ENCODE measurements at places on chromosomes 5 and 9.

GRCh38 chr9:71859939-71860338, 51.1 kb downstream of the ABHD17B start:
- no peaks in the 10 kb centered on the region for H3K4me1 ChIP-seq
- H3K36me3 ChIP-seq: no peaks in the 10 kb centered on the region
- no peaks in the 10 kb centered on the region for H3K27me3 ChIP-seq
- no peak overlapping the region for H3K27ac ChIP-seq
- DNase-seq: no peak

DNA sequence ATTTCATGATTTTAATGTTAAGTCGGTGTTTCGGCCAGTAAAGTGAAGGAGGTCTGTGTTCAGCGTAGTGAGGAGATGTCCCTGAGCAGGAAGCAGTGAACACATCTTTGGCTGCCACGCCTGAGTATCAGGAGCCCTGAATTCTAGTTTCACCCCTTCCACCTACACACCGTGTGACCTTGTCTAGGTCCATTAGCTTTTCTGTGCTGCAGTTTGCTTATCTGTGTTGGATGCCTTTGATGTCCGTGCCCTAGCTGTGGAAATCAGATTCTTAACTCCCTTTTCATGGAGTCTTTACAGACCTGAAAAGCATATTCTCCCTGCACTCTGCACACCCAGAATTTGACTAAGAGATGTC, 601 bp downstream of the FBXO38 start:
- H3K4me3 ChIP-seq: peak overlapping the region; percentile 67
- H3K27ac ChIP-seq: peak overlapping the region; percentile 93
- H3K36me3 ChIP-seq: peaks cover 7% of the 10 kb centered on the region
- peaks cover 24% of the 10 kb centered on the region for H3K4me1 ChIP-seq

DNA sequence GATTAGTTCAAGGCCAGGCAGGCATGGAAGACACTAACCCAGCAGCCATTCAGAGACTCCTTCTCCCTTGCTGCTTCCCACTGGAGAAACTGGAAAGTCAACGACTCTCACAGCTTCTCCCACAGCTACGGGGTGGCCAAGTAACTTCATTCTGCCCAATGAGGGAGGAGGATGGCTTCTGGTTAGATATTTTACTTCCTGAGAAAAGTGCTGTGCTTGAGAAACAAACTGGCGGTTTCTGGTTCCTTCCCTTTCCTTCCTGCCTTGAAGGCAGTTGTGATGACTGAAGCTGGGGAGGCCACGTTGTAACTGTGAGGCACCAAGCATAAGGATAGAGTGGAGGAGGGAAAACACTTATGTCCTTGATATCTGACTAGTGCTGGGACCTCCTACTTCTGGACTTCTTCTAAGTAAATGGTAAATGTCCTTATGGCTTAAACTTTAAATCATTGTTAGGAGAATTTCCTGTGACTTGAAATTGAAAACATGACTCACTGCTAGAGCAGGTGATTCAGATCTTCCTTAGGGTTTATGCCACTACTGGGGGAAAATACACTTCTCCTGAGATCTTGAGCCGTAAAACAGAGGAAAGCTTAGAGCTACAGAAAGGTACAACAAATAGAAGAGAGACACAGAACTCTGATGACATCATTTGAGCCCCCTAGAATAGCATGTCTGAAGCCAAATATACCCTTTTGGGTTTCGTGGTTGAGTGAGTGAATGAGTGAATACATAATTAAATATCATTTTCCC, 3.1 kb upstream of the GNPDA1 start:
- peak overlapping the region; percentile 73 for H3K27ac ChIP-seq
- H3K27me3 ChIP-seq: no peaks in the 10 kb centered on the region
- DNase-seq: no peak
- peaks cover under 1% of the 10 kb centered on the region for H3K36me3 ChIP-seq
- H3K4me3 ChIP-seq: no peak overlapping the region

GRCh38 chr5:80042330-80042729, 7.2 kb downstream of the THBS4 start:
- no peak for DNase-seq
- H3K27me3 ChIP-seq: peaks cover 15% of the 10 kb centered on the region
- no peak overlapping the region for H3K27ac ChIP-seq
- H3K4me3 ChIP-seq: no peak overlapping the region
- H3K4me1 ChIP-seq: no peaks in the 10 kb centered on the region

DNA sequence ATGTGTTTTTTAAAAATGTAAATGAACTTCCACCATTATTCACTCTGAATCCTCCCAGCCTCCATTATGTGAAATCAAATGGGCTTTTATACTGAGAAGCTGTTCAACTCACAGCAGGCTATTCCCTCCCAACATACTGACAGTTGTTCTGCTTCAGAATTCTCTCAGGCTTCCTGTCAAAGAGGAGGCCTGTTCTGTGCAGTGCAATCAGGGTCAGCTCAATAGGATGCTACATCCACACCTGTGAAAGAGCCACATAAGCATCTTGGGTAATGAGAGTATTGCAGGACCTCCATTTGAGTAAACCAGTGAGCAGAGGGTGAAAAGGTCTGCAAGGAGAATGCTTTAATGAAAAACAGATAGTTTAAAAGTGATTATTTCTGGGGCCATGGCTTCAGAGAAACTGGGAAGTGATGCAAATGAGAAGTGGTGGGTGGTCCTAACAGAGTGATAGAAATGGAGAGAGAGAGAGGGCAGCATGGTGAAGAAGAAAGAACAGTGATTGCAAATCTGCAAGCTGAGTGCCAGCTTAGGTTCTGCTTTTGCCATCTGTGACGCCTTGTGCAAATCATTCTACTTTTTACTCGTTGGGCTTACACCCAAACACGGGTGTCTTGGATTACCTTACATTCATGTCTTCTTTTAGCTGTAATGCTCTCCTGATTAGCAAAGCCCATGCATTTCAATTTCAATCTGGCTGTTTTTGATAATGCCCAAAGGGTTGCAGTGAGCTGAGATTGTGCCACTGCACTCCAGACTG, 202.5 kb upstream of the NMUR2 start:
- no peak for DNase-seq
- H3K36me3 ChIP-seq: no peaks in the 10 kb centered on the region

- H3K4me3 ChIP-seq: no peak overlapping the region
- H3K27me3 ChIP-seq: no peaks in the 10 kb centered on the region
- peaks cover 4% of the 10 kb centered on the region for H3K36me3 ChIP-seq
- no peak for DNase-seq
Observed at GRCh38 chr9:134336228-134336627, 10.0 kb downstream of the RXRA start.

DNA sequence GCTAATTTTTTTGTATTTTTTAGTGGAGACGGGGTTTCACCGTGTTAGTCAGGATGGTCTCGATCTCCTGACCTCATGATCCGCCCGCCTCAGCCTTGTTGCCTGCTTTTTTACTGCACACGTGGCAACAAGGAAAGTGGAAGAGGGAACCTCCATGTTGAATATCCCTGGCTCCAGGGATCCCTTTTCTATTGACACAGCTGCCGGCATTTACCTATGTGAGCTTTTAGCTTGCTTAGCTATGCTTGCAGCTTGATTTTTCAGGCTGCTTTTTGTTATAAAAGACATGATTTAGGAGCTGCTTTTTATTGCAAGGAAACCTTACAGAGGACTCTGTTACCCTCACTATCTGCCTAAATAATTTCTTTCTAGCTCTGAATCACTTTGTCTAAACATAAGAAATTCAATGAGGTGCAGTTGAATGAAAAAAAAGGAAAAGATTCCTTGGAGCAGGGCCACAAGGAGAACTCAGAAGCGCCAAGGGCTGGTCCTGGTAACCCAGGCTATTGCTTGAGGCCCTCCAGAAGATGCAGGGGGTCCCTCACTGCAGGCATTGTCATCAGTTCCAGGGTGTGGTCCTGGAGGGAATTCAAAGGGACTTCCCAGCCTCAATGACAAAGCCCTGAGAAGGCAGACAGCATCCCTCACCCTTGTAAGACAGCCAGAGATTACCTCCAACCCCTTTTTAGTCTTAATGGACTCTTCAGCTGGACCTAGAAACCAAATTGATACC, 89.9 kb downstream of the SYK start:
- H3K27me3 ChIP-seq: no peaks in the 10 kb centered on the region
- no peak overlapping the region for H3K4me3 ChIP-seq
- H3K4me1 ChIP-seq: peaks cover 7% of the 10 kb centered on the region
- H3K36me3 ChIP-seq: peaks cover 2% of the 10 kb centered on the region
- H3K27ac ChIP-seq: no peak overlapping the region

DNA sequence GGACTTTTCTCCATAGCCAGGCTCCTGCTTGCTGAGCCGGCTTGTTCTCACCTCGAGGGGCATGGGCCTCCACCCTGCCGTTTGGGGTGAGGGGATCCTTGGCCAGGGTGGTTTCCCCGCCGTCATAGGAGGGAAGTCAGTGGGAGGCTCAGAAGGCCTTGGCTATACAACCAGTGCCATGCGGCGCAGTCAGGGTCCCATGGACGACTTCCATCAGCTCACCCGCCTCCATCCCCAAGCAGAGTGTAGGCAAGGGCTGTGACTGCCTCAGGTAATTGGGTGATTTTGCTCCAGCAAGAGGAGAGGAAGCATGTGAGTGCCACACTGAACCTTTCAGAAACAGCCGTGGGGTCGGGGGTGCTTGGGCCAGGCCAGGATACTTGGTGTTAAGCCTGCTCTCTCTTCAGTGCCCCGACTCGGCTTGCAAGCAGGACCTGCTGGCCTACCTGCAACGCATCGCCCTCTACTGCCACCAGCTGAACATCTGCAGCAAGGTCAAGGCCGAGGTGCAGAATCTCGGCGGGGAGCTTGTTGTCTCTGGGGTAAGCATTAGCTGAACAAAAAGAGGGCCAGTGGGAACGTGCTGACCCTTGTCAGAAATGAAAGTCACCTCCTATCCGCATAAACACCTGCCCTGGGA, 57.2 kb upstream of the LRRTM2 start:
- H3K4me1 ChIP-seq: no peaks in the 10 kb centered on the region
- no peak for DNase-seq
- H3K36me3 ChIP-seq: peaks cover 56% of the 10 kb centered on the region

DNA sequence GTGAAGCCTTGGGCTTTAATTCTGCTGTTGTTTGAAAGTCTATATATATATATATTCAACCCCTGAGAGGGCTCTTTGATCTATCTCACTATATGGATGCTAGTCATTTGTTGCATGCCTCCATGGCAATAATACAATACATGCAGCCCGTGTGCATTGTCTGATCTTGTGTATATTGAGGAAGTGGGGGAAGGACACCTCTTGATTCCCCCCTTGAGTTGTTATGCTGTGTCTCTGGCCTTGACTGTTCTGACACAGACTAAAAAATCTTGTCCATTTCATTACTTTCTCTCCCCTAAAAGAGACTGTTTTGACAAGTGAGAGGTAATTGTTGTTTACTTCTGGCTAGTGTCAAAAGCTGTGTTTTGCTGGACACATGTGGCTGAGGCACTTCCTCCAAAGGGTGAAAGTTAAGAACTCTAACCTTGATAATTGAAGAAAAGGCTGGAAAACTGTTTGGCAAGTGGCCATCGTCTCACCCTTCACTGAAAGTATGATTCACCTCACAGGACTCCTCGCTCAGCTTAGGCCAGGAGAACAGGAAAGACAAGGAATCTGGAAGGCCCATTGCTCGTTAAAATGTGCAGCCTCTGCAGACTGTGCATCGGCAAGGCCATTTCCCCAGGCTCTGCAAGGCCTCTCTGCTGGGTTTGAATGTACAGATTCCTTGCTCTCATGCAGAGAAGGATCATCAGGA, 304.0 kb downstream of the PRELID2 start:
- peak; percentile 11 for DNase-seq
- H3K4me3 ChIP-seq: no peak overlapping the region
- peaks cover 10% of the 10 kb centered on the region for H3K4me1 ChIP-seq
- peak overlapping the region; percentile 44 for H3K27ac ChIP-seq

- H3K4me3 ChIP-seq: no peak overlapping the region
- H3K27ac ChIP-seq: no peak overlapping the region
- no peaks in the 10 kb centered on the region for H3K36me3 ChIP-seq
Observed at GRCh38 chr9:21660976-21661375, 141.5 kb upstream of the MTAP start.

DNA sequence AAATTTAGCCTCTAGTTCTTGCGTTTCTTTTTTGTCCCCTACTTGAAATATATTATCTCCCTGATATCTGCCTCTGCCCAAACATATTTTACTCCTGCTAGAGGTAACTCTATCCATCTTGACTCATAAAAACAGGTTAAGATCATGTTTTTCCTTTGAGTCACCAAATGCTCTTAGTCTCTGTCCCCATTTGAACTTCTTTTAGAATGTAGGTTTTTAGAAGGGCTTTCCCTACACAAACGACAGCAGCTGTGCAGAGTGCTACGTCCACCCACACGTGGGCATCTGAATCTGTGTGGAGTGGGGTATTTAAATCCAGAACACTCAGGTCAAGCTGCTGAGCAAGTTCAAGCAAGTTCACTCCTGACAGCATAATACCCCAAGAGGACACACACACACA, 2.2 kb downstream of the HSD17B3 start:
- no peak overlapping the region for H3K27ac ChIP-seq
- H3K27me3 ChIP-seq: peaks cover 20% of the 10 kb centered on the region
- no peaks in the 10 kb centered on the region for H3K36me3 ChIP-seq
- H3K4me3 ChIP-seq: no peak overlapping the region
- no peak for DNase-seq
- H3K4me1 ChIP-seq: peaks cover 11% of the 10 kb centered on the region

DNA sequence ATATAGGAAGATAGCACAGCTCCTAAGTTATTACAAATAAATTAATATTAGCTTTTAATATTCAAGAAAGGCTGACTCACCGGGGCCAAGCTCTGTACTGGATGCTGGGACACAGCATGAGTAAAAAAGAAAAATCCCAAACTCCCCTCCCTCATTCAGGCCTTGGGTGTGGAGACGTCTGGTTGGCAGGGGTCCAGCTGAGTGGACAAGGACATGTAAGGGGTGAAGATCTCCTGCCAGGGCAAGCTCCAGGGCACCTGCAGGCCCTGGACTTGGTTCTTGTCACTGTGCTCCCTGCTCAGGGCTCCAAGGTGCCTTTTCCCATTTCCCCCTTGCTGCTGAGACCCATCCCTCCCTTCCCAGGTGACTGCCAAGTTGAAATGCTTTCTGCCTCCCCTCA, 388.5 kb downstream of the ENC1 start:
- H3K4me1 ChIP-seq: peaks cover 36% of the 10 kb centered on the region
- no peaks in the 10 kb centered on the region for H3K36me3 ChIP-seq
- H3K4me3 ChIP-seq: no peak overlapping the region
- H3K27ac ChIP-seq: peak overlapping the region; percentile 76
- no peaks in the 10 kb centered on the region for H3K27me3 ChIP-seq
- no peak for DNase-seq

GRCh38 chr5:122332599-122333555, 20.8 kb downstream of the SNCAIP start:
- no peak for DNase-seq
- no peak overlapping the region for H3K4me3 ChIP-seq
- H3K27me3 ChIP-seq: no peaks in the 10 kb centered on the region
- no peaks in the 10 kb centered on the region for H3K4me1 ChIP-seq

GRCh38 chr5:93925321-93925720, 183.9 kb upstream of the POU5F2 start:
- no peaks in the 10 kb centered on the region for H3K36me3 ChIP-seq
- H3K27me3 ChIP-seq: no peaks in the 10 kb centered on the region
- H3K27ac ChIP-seq: peak overlapping the region; percentile 70
- DNase-seq: peak; percentile 32

DNA sequence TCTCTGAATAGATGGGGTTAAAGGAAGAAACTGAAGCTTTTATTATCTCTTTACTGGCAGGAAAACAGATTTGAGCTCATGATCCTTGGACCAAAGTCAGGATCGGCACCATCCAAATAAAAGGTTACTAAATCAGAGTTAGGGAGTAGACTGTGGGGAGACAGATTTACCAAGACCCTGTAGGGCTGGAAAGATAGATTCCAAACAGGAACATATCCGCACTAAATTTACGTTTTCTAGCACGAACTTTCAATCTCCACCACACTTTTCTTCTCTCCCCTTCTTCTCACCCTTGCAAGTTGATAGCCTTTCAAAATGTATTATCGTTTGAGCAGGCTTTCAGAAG, 120.0 kb upstream of the HMHB1 start:
- no peak overlapping the region for H3K4me3 ChIP-seq
- DNase-seq: no peak
- peaks cover 12% of the 10 kb centered on the region for H3K4me1 ChIP-seq
- no peaks in the 10 kb centered on the region for H3K27me3 ChIP-seq

Data from keratinocyte (primary cell).